Uterus (tissue), 4 donors: ENCODE measurements at places on chromosomes 2 and 18. TPM values are rescaled to one million over a fixed set of nuclear protein-coding genes. Genes with fewer than 3 reads are reported as not detected.

DNA sequence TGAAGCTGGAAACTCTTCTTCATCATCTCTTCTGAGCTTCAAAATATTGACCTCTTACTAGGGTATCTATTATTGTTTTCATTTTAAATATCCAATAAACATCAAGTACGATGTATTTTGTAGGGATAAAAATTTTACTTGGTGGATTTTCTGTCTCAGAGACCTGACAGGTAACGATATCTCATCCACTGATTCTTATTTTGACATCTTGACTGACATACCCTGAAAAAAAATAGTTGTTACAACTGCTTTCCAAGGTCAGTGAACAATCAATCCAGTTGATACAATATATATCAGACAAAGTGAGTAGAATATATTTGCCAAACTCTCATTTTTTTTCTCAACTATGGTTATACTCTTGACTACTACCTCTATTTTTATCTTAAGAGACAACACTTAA is 963.7 kb upstream of the CDH2 start:
- DNase-seq = no peak

- no peak for DNase-seq
These were observed 357.0 kb downstream of the FBXO15 start for GRCh38 chr18:73790587-73790986.

The ASXL3 gene
- total RNA-seq = 1.0 TPM

DNA sequence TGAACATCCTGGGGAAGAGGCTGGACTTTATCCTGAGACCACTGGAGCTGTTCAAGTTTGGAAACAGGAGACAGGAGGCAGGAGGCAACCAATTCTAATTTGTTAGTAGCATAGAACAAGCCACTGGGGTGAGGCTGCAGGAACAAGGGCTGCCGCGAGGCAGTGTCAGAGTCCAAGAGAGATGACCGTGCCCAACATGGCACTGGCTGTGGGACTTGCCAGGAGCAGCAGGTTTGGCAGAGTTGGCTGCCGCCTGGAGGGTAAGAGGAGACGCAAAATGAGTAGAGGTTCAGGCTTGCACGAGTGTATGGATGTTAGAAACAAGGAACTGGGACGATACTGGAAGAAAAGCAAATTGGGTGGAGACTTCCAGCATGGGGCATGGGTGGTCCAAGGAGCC is 168.5 kb downstream of the TPGS2 start:
- no peak for DNase-seq

The CD302 gene
- 31.8 TPM for total RNA-seq

- no peak for DNase-seq
These were observed 147.8 kb downstream of the KCNE4 start for GRCh38 chr2:223199531-223200515.

DNA sequence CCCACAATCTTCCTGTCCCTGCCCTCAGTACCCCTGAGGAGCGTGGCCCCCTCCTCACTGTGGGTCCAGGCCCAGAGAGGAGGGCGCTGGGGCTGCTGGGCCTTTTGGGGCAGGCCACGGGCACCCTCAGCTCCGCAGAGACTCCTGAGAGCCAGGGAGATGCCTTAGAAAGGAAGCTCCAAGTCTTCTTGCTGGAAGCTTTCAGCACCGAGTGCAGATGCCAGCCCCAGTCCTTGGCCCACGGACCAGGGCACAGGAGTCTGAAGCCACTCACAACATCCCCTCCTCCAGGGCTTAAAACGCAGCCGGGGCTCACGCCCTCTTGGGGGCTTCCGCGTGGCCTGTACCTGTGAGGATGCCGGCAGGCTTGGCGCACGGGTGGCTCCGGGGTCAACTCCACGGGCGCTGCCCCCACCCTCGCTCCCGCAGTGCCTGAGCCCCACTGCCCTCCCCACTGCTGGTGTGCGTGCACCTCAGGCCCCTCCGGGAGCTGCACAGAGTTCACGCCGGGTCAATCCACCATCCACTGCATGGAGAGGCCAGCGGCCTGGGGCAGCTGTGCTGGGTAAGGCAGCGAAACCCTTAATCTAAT is 72.1 kb upstream of the CTDP1 start:
- DNase-seq = peak; percentile 8

GRCh38 chr2:196334710-196335109 is 163.3 kb upstream of the STK17B start:
- no peak for DNase-seq

The ASB18 gene
- total RNA-seq = not detected
